ENCODE measurements at places on chromosomes 2 and 18.

GRCh38 chr2:226180281-226180884, 619.2 kb downstream of the IRS1 start:
- no peak for DNase-seq

DNA sequence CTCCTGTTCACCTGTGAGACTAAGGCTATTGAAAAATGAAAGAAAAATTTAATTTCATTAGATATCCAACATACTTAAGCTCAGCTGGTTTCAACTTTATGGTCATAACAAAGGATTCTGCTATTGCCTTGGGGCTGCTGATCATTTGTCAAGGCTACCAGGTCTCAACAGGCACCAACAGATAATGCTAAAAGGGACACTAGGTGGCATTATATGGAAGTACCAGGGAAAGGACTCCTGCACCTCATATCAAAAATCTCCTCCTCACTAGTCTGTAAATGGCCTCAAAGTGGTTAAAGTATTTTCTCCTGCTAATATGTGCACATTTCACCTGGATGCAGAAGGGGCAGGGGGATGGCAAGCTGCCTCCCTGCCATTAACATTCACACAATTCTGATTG, 167.9 kb upstream of the REG3A start:
- no peak for DNase-seq

DNA sequence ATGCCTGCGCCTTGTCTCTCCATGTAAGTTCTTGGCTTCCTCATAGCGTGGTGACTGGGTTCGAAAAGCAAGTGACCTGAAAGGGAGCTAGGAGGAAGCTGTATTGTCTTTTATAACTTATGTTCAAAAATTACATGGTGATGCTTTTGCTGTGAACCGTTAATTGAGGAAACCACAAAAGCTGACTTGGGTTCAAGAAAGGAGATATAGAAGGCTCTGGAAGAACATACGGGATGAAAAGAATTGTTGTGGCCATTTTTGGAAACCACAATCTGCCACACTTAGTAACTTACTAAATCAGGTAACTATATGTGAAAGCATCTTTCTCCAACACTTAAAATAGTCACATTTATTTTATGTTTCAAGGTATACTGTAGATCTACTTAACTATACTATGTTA, 177.0 kb upstream of the RBMS1 start:
- no peak for DNase-seq

DNA sequence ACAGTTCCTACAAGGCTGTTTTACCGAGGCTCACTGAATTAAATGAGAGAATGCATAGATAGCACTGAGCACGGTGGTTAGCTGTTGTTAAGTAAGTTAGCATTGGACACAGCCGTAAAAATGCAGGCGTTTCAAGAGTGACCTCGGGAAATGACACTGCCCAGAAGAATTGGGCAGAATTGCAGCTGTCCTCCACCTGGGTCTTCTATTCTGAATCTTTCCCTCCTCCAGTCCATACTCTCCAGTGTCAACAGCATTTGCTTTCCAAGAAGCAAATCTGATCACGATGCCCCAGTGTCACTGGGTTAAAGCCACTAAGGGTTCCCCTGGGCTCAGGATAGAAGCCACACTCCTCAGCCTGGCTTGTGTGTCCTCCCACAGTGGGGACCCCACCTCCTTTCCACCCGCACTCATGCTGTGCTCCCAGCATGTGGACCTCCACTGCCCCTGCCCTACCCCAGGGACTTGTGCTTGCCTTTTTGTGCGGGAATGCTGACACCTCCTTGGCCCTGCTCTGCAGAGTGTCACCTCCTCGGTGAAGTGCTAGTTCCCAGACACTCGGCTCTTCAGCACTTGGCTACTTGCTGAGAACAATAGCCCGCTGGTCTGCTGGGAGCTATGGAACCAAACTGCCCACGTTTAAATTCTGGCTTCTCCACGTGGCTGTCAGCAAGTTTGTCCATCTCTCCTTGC, 135.0 kb downstream of the ANTXR1 start:
- DNase-seq, result no peak

- DNase-seq, result no peak
These were observed 94.6 kb upstream of the PELI1 start for GRCh38 chr2:64238799-64239198.

DNA sequence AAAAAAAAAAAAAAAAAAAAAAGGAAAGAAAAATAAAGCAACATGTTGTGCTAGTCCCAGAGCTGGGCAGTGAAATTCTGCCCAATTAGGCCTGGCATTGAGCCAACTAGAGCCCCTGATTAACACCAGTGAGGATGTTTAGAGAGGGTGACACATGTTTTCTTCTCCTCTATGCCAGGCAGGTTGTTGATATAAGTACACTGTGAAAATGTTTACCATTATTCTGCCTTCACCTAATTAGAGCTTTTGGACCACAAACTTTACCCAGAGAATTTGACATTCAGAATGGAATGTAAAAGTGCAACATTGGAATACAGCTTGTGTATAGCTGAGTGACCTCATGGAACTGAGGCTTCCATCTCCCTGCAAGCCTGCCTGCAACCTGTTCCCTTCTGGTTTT, 95.9 kb upstream of the MSH2 start:
- DNase-seq, result no peak

DNA sequence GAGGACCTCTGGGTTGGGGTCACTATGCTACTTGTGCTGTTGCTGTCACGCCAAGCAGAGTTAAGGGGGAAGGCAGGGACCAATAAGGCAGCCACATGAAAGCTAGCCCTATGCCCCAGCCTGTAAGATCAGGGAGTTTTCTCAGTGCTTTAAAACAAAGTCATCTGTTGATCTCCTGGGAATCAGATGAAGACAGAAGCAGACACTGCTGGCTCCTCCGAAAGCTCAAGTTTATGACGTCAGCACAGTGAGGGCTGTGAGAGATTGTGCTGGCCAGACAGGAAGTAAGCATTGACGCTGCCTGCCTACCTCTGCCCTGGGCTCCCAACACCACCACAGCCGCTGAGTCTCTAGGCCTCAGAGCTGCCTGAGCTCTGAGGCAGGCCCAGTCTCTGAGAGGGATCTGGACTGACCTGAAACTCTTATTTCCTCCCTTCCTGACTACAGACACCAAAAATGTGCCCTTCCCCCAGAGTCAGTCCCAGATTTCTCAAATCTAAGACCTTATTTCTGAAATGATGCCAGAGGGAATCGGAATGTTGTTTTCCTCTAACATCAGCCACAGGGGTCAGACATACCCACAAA, 118.1 kb upstream of the EPAS1 start:
- peak; percentile 19 for DNase-seq

- no peak for DNase-seq
These were observed 90.5 kb upstream of the MYO3B start for GRCh38 chr2:170087413-170087793.

DNA sequence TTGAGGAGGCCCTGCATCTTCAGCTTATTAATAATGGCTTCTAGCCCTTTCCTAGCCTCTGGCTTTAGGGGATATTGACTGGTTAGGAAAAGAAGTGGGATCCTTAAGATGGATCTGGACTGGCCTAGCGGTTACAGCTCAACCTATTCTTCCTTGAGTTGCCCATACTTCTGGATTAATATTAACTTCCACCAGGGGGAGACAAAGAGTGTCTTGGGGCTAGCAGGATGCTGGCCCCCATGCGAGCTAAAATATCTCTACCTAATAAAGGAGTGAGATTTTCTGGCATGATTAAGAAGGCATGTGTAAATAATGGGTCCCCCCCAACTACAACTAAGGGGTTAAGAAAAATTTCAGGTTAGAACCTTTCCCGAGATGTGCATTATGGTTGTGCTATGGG, 23.2 kb upstream of the PLA2R1 start:
- DNase-seq, result no peak

DNA sequence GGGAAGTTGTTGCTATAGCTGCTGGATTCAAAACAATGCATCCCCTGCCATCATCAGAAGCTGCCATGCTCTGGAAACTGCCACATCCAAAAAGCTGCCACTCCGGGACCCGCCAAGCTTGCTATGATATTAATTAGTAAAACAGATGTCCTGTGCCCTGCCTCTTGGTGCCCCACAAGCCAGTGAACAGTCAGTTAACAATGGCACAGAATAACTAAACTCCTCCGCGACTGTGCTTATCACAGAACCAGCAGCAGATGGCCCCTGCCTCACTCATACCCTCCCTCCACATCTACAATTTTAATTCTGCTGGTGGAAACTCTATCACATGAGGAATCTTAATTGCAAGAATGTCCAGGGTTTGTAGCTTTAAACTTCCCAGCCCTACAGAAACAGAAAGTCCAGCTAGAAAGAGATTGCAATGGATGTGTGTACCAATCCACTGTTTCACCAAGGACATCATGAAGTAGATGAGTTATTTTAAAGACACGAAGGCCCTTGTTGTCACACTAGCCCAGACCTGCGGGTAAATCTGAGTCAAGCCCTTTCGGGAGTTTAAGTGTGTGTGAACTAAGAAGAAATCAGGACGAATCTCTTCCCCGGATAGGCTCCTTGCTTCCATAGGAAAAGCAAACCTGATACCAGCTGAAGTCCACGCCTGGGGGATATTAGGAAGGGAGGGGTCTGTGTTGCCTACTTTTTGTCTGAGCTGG, 7.4 kb upstream of the ACYP2 start:
- no peak for DNase-seq

GRCh38 chr2:21055451-21055850, 11.6 kb upstream of the APOB start:
- no peak for DNase-seq

GRCh38 chr2:65046633-65047407, 9.4 kb upstream of the CEP68 start:
- no peak for DNase-seq

DNA sequence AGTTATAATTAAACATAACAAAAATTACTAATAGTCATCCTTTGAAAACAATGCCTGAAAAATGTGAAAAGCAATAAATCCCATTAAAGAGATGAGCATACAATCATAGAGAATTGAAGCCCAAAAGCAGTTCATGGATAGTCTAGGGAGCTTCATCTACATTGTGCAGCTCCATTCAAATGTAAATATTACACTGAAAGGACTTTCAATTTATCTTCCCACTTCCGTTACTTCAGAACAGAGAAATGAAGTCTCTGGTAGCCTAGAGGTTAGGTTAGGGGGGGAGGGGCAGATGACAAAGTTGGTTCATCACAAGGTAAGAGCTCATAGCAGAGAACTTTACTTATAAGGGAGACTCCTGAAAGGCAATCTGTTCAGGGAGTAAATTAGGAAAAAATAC, 126.6 kb upstream of the RGPD4 start:
- DNase-seq, result no peak

- no peak for DNase-seq
These were observed 16.0 kb downstream of the CTIF start for GRCh38 chr18:48554610-48555400.

DNA sequence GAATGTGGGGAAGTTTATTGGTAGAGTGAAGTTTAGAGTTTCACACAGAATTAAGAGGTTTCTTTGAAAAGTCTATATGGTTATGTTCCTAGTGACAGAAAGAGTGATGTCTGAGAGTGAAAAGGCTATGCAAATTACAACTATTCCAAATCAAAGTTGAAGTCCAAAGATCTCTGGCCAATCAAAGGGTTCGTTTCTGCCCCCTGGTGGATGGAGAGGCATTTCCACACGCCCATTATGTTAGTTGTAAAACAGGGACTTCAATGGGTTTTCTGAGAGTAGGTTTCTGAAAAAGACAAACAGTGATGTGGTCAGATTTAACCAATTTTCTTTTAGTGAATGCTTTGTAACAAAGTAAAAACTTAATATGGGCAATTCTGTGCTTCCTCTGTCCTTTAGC, 441.5 kb upstream of the POU3F3 start:
- no peak for DNase-seq

GRCh38 chr18:6488956-6489355, 74.2 kb upstream of the L3MBTL4 start:
- no peak for DNase-seq

DNA sequence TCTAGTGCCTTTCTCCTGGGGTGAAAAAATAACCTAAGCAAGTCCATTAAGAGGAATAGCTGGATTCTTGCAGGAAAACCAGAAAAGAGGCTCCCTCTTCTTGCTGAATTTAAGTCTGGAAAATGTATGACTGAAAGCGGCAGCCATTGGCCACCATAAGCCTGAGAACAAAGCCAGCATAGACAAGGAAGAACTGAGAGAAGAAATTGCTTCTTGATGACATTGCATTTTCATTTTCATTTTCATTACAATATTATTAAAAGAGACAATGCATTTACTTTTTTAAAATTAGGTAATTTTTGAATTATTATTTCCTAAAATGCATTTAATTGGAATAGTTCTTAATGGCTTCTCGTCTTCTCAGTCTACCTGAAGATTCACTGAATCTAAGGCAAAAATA, 1157.5 kb upstream of the ZEB2 start:
- no peak for DNase-seq

GRCh38 chr2:18244845-18245244, 315.6 kb downstream of the RDH14 start:
- no peak for DNase-seq

DNA sequence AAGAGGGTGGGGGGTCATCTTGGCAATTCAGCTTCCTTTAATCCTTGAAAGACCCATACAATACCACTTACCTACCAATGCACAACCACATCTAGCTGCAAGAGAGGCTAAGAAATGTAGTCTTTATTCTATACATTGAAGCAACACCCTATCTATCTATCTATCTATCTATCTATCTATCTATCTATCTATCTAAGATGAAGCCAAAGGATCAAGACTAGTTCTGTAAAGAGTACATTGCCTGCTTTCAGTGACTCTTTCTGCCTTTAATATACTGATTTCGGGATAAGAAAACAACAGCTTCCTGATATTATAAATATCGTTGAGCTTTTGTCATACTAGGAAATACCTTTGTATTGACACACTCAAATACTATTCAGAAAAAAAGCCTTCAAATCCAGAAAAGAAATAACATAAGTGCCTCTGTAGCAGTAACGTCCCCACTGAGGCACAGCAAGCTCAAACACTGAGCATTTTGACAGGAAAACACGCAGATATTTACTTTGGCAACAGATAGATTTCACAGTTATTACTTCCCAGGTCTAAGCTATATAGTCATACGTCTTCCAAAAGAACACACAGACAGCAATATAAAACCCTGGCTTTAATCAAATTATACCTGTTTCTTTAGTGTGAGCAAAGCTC, 139.4 kb upstream of the SERTAD2 start:
- DNase-seq, result no peak

- no peak for DNase-seq
These were observed 454.7 kb upstream of the SLC39A10 start for GRCh38 chr2:195202163-195202845.

DNA sequence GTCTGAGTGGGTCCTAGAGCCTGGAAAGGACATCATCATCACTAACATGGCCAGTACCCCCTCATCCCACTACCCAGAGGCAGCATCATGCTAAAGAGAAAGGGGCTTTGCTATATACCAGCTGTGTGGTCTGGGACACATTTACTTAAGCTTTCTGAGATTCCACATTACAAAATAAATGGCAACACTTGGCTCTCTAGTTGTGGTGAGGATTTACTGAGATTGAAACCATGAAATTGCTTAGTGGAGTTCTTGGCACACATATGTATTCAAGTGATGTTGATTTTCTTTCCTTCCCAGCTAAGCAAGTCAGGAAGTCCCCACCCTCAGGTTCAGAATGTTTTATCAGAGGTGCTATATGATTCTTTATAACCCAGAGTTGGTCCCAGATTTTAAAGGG, 362.0 kb downstream of the CLIP4 start:
- DNase-seq, result no peak
